ENCODE measurements at places on chromosomes 1 and 21. TPM values are rescaled to one million over a fixed set of nuclear protein-coding genes. Genes with fewer than 3 reads are reported as not detected.

DNA sequence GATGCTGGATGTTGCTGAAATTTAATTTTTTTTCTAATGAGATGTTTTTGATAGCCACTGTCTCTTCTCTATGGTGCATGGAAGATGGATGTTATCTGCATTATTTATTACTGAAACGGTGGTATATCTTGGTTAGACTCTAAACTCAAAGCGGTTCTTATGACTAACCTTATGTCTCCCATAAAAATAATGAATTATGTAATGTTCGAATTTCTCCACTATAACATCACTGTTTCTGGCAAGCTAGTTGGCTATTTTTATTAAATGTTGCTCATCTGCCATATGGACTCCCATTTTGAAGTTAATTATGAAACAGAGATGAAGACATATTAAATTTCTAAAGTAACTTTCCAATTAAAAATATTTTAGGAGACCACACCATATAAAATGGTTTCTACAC, 808.6 kb upstream of the ADGRL4 start:
- DNase-seq = no peak

- DNase-seq = no peak
These were observed 286.7 kb downstream of the LMX1A start for GRCh38 chr1:165069829-165070228.

- DNase-seq = no peak
These were observed 13.9 kb upstream of the CENPF start for GRCh38 chr1:214588963-214589597.

- DNase-seq = no peak
These were observed 26.7 kb upstream of the MTMR11 start for GRCh38 chr1:149963358-149963757.

- no peak for DNase-seq
These were observed 191.8 kb downstream of the TPR start for GRCh38 chr1:186183219-186183618.

- DNase-seq = no peak
These were observed 116.3 kb downstream of the DAB1 start for GRCh38 chr1:57307392-57308170.

Gene GJA5
- total RNA-seq = 11.3 TPM

Gene LCE1C
- total RNA-seq = not detected

Measured in Right ventricle myocardium inferior (tissue), 1 donor.